ENCODE measurements at places on chromosomes 7 and 10.

DNA sequence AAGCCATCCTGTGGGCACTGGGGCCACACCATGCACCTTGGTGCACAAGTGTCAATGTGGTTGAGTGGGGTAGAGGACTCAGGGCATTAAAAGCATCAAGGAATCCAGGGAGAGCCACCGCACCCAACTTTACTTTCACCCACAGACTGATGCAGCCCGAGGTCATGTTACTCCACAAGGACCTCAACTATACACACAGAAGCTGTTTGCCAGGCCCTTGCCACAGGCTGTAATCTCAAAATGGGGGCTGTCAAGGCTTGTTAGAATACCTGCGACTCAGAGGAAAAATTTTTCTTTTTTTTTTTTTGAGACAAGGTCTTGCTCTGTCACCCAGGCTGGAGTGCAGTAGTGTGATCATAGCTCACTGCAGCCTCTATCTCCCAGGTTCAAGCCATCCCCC is 26.5 kb upstream of the KCTD7 start:
- no peak for DNase-seq

GRCh38 chr10:60883187-60883586 is 60.8 kb downstream of the RHOBTB1 start:
- peak; percentile 37 for DNase-seq

GRCh38 chr7:42432644-42433043 is 195.6 kb upstream of the GLI3 start:
- DNase-seq: no peak

GRCh38 chr7:29965030-29965429 is 24.6 kb downstream of the SCRN1 start:
- no peak for DNase-seq

DNA sequence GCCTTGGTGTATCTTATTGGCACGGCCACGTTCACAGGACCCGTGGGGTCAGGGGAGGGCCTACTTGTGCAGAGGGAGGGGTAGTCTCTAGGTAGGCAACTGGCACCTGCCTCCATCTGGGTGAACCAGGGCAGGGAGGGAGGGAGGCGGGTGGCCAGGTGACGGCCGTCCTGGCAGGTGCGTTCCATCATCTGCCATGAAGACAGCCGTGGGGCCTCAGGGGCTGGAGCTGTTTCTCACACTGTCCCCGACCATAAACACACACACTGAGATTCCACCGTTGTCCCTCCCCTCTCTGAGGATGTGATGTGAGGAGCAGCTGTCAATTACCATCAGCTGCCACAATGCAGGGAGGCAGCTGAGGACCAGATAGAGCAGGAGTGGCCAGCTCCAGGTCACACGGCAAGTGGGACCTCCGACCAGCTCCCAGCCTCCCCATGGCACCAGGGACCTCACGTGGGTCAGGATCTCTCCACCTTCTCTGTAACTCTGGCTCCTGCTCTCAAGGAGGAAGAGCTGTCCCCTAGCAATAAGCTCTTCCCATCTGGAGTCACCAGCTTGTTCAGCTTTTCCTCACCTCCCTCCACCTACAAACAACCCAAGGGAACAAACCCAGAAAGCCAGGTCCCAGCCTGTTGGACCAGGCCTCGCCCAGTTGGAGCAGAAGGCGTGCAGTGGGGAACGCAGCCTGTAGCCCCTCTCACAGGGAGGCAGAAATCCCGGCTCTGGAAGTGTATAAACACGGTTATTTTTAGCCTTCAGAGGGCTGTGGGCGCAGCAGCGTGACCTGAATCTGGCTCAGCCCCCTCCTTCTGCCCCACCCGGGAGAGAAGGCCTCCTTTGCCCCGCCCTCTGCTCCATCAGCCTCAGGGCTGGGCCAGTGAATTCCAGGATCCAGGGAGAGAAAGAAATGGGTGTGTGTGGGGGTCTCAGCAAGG is 33.1 kb downstream of the ZMIZ1 start:
- DNase-seq: peak; percentile 71

GRCh38 chr7:71613313-71613712 is 481.4 kb downstream of the GALNT17 start:
- no peak for DNase-seq

DNA sequence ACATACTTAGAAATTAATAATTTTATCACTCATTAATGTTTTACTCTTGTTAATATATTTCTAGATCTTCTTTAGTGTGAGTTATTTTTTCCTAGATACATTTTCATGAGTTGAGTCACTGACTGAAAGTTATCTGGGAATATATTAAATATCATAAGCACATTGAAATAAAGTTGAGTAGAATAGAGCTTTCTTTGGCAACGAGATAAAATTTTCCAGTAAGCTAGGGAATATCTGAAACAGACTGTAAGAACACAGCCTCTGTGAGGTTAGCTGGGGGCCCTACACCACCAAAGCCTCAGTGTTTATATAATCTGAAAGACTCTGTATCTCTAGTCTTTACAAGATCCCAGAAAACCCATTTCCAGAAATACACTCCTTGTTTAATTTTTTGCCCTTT is 347.8 kb upstream of the PLXDC2 start:
- no peak for DNase-seq

DNA sequence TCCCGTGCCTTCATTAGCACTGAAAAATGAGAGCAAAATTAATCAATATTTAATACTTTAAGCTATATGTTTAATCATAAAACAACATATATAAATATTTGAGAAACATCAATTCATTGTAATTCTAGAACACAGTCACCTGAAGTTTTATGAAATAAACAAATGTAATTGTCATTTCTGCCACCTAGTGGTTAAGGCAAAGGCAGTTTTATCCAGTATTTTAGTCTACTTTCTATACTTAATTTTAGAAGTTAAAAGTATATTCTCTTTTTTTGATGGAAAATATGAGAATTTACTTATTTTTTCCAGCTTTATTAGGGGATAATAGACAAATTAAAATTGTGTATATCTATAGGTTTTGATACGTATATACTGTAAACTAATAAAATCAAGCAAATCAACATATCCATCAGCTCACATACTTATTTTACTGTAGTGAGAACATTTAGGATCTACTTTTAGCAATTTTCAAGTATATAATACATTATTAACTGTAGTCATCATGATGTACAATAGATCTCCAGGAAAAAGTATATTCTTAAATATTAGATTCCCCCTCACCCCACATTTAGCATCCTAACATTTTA is 16.9 kb downstream of the PCGF6 start:
- DNase-seq: no peak

DNA sequence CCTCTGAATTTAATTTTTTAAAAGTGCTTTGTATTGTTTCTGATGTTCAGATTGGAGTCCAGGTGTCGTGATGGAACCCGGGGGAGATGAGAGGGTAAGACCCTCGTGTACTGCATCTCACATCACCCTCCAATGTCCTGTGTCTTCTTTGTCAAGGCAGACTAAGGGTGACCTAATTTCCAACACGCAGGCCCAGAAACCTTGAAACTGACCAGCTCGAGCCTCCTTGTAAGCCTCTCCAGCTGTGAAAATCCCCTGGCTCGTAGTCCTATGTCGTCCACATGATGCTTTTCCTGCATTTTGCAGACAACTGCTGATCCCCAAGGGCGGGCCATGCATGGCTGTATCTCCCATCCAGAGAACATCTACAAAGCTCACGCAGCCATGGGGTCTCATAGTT is 220.2 kb downstream of the ARHGAP12 start:
- DNase-seq: no peak
